ENCODE measurements at places on chromosomes 1 and 21.

DNA sequence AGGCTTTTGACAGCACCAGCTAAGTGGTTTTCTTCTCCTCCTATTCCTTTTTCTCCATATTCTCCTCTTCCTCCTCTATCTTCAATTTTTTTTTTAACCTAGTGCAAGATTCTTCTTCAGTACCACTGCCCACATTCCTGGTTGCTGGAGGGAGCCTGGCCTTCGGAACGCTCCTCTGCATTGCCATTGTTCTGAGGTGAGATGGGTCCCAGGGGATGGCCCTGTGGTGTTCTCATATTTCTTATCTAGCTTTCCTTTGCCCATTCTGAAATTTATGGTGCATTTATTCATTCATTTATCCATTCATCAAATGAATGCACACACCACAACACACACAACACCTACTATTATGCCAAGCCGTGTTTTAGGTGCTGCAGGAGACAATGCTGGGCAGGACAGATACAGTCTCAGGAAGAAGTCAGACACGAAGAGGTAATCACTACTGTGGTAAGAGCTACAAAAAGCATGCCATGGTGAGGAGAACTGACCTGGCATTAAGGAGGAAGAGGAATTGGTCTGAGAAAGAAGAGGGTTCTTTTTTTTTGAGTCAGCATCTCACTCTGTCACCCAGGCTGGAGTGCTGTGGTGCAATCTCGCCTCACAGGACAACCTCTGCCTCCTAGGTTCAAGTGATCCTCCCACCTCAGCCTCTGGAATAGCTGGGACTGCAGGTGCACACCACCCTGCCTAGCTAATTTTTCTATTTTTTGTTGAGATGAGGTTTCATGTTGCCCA is 47.5 kb upstream of the TDRD10 start:
- no peak for DNase-seq

GRCh38 chr1:213564215-213564659 is 423.5 kb upstream of the PROX1 start:
- DNase-seq: no peak

DNA sequence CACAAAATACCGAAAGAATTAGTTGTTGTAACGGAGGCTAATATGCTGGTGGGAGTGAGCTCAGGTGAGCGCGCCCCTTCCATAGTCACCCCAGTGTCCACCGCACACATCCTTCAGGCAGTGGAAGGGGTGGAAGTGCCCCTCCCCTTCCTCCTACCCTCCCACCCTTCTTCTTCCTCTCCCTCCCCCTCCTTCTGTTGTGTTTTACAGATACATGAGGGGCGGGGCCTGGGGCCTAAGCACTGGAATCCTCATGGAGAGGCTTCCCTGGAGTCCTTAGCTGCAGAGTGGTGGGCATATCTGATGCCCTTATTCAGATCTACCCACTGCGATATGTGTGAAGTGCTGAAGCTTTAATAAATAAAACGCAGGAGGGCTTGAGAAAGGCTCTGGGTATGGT is 10.3 kb upstream of the ADARB1 start:
- no peak for DNase-seq

DNA sequence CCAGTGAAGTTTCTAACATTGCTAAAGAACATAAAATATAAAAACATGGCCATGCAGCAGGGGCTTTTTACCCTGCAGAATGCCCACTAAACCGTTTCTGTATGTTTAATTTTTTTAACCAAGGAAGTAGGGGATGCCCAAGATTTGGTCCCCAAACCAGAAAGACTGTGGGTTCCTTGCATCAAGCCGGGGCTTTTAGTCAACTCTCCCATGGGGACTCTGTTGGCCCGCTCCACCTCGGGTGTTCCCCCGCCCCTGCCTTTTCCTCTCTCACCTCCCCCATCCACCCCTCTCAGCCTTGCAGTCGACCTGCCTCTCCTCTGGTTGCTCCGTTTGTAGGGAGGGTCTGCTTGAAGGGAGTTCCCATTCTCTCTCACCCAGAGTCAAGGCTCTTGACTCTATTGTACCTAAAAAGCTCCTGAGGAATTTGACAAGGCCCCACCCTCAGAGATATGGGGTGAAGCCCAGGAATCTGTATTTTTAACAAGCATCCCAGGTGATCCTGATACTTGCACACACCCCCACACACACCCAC is 117.5 kb downstream of the TOMM20 start:
- no peak for DNase-seq

DNA sequence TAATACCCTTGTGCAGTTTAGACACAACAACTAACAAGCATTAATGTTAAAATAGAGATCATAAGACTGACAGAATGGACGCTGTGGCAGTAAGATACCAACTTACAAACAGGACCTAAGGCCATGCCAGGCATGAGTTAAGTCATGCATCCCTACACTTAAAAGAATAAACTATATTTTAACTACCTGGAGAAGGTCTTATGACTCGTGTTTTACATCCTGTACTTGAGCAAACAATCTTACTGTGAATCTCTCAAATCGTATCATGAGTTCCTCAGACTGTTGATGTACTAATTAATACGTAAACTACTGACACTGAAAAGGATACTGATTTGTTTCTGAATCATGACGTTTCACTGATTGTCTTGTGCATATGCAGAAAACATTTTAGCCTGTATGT is 2.0 kb upstream of the RSPH1 start:
- no peak for DNase-seq

GRCh38 chr1:114745291-114745690 is 12.5 kb downstream of the CSDE1 start:
- DNase-seq: no peak

Measured in AG09319 (cell line).